ENCODE measurements at places on chromosomes 4 and X. TPM values are rescaled to one million over a fixed set of nuclear protein-coding genes. Genes with fewer than 3 reads are reported as not detected.

DNA sequence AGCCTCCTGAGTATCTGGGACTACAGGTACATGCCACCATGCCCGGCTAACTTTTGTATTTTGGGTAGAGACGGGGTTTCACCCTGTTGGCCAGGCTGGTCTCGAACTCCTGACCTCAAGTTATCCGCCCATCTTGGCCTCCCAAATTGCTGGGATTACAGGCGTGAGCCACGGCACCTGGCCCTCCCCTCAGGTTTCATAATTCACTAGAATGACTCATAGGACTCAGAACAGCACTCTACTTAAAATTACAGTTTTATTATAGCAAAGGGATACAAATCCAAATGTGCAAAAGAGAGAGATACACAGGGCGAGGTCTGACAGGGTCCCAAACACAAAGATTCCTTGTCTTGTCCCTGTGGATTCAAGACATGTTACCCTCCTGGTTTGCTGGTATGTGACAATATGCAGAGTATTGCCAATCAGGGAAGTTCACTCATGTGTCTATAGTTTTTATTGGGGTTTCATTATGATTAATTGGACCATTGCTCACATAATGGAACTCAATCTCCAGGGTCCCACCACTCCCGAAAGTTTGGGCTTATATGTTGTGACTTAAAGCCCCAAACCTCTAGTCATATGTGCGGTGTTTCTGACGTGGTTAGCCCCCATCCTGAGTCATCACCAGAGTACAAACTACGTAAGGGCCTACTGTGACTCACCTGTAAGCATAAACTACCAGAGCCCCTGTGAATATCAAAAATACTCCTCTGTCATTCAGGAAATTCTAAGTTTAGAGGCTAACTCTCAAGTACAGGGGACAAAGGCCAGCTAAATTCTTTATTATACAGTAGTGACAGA, 5.2 kb downstream of the YIPF6 start:
- DNase-seq, result no peak

The SGMS2 gene
- 11.7 TPM for polyA plus RNA-seq

The ZAR1 gene
- 0.10 TPM for polyA plus RNA-seq

- DNase-seq, result no peak
Measured at GRCh38 chr4:128904821-128905220, 95.3 kb downstream of the JADE1 start.

- peak; percentile 2 for DNase-seq
Measured at GRCh38 chr4:187576751-187577150, 418.8 kb upstream of the ZFP42 start.

- DNase-seq, result no peak
Measured at GRCh38 chr4:145189981-145190380, 9.6 kb upstream of the OTUD4 start.

- DNase-seq, result no peak
Measured at GRCh38 chrX:121389976-121390714, 342.7 kb downstream of the GLUD2 start.

DNA sequence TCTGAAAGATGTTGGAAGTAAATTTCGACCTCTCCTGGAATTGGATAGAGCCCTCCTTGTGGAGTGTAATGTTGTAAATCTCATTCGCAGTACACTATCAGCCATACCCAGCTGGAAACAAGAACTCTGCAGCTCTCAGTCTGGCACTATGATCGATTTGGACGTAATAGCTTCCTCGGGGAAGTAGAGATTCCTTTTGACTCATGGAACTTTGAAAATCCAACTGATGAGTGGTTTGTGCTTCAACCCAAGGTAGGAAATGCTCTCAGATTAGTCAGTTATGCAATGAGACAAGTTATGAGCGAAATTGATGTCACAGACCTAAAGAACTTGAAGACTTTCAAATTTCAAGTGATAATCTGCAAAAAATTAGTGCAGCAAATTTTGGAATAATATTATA, 103.9 kb downstream of the SYTL5 start:
- DNase-seq, result no peak

DNA sequence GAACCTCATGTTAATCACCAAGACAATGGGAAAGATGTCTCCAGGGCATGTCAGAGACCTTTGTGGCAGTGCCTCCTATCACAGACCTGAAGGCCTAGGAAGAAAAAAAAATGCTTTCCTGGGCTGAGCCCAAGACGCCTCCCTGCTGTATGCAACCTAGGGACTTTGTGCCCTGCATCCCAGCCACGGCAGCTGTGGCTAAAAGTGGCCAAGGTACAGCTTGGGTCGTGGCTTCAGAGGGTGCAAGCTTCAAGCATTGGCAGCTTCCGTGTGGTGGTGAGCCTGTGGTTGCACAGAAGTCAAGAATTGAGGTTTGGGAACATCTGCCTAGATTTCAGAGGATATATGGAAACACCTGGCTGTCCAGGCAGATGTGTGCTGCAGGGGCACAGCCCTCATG, 40.5 kb downstream of the SPANXN3 start:
- DNase-seq, result no peak

- no peak for DNase-seq
Measured at GRCh38 chr4:2363951-2364653, 54.3 kb downstream of the ZFYVE28 start.

The PDCL2 gene
- 0.53 TPM for polyA plus RNA-seq

DNA sequence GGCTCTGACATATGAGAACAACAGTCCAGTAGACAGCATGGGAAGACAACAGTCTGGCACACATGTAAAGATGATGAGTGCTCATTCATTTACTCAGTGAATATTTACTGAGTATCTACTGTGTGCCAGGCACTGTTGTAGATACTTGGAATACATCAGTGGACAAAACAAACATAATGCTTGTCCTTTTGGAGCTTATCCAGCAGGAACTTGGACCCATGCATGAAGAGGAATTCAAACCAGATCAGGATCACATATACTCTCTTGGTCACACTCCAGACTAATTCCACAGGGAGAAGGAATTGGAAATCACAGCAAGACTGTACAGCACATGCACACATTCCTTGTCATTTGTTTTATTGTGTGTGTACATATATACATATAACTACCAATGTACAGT, 217.6 kb upstream of the TTC29 start:
- no peak for DNase-seq

The DDX53 gene
- polyA plus RNA-seq, result not detected

GRCh38 chrX:72026341-72027023, 105.2 kb downstream of the RTL5 start:
- DNase-seq, result no peak

- no peak for DNase-seq
Measured at GRCh38 chr4:87916626-87917025, 58.9 kb upstream of the SPP1 start.

- DNase-seq, result no peak
Measured at GRCh38 chr4:94525993-94526728, 74.4 kb downstream of the PDLIM5 start.

DNA sequence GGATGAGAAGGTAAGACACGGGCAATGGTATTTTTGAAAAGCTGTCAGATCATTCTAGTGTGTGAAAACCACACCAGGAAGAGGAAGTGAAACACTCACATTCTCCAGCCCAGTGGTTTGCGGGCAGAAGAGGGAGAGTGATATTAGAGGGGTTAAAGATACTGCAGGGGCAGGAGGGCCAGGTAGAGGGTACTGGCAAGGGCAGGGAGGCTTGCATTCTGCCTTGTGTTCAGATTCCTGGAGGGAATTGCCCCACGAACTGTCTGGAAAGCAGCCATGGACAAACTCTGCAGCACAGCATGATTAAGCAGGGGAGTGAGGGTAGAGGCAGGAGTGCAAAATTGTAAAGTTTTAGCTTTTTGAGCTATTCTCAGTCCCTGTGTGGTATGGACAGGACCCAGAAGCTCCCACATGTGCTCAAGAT, 30.9 kb downstream of the NIPAL1 start:
- DNase-seq, result no peak

The MTMR1 gene
- 18.7 TPM for polyA plus RNA-seq

The PGRMC1 gene
- 158 TPM for polyA plus RNA-seq

The BEND2 gene
- 0.08 TPM for polyA plus RNA-seq

GRCh38 chrX:38315186-38315585, 12.1 kb downstream of the RPGR start:
- no peak for DNase-seq

- no peak for DNase-seq
Measured at GRCh38 chr4:176479767-176480166, 160.0 kb downstream of the SPCS3 start.

DNA sequence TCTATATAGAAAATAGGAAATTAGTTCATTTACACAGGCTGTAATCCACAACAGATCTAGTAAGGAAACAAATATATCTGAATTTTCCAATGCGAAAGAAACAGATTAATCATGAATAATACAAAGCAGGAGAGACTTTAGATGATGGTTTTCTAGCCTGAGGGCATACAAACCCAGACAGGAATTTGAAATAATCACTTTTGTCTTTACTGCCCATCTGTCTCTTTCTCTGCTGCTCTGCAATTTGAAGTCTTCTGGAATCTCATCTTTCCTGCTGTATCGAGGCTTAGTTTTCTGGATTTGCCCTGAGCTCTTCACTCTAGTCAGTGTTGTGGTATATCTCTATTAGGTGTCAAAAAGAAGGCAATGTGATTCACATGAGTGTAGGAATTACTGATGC, 711.8 kb upstream of the FAM241A start:
- no peak for DNase-seq

The GATA1 gene
- polyA plus RNA-seq, result 1.3 TPM

The SMIM10 gene
- polyA plus RNA-seq, result 6.1 TPM

The CTAG1B gene
- polyA plus RNA-seq, result not detected

- peak; percentile 36 for DNase-seq
Measured at GRCh38 chr4:36351082-36351666, 69.8 kb downstream of the DTHD1 start.

- DNase-seq, result no peak
Measured at GRCh38 chr4:2065106-2065930, 6.2 kb downstream of the NAT8L start.

- DNase-seq, result no peak
Measured at GRCh38 chr4:61614231-61614630, 414.1 kb downstream of the ADGRL3 start.

The ADGRL3 gene
- polyA plus RNA-seq, result 22.4 TPM

The SPRY1 gene
- 107 TPM for polyA plus RNA-seq

- DNase-seq, result no peak
Measured at GRCh38 chrX:24673424-24673823, 20.3 kb upstream of the POLA1 start.

GRCh38 chrX:70301716-70302115, 11.8 kb downstream of the KIF4A start:
- no peak for DNase-seq

GRCh38 chr4:84932462-84932861, 34.0 kb downstream of the WDFY3 start:
- DNase-seq, result no peak

The EFHC2 gene
- polyA plus RNA-seq, result 6.0 TPM

DNA sequence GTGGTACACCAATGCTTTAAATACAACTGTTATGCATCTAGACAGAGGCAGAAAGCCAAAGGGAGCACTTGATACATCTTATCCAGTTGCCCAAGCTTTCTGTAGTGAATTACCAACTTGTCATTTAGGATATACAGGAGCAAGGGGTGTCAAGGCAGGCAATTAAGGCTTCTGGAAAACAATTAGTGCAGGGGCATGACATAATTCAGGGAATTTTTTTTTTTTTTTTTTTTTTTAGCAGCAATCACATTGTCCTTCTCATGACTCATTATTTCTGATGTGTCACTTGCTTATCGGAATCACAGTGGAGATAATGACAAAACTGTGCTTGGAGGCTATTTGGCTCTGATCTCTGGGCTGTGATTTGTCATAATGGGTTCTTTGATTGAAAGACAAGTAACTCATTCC, 259.5 kb downstream of the ARHGAP24 start:
- DNase-seq, result no peak

- peak; percentile 24 for DNase-seq
Measured at GRCh38 chr4:20017777-20018115, 234.0 kb upstream of the SLIT2 start.

- DNase-seq, result no peak
Measured at GRCh38 chr4:58515226-58515625, 1405.0 kb upstream of the IGFBP7 start.

DNA sequence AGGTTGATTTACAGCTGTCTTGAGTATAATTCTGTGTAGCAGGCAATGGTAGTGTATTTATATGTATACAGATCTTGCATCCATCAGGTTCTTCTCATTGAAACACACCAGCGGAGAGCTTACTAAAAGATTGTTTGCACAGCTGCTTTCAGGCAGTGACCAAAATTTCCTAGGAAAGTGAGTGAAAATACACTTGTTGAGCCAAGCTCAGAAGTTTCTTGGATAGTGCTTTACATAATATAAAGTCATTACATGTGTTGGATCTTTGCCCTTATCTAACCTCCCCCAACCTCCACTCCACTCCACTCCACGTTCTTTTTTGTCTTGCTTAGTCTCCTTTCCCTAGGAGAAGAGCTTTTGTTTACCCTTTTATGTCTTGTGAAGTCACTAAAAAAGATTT, 34.1 kb downstream of the CNKSR2 start:
- DNase-seq, result no peak

DNA sequence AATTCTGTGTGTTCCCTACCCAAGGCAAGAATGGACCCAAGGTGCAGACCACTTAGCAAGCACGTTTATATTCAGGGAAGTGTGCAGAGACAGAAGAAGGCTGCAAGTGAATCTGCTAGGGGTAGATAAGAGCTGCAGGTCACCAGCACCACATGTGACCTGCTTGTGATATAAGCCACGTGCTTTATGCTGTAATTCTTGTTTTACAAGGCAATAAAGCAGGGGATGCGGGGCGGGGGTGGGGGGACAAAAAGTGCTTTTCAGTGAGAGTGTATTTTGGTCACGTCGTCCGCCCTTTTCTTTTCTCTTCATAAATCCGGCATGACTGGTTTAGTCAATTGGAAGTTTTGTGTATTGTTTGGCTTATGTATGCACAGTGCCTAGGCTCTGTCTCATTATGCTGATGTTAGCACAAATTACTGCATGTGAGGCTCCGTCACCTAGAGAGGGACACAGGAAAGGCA, 192.7 kb downstream of the RBMX2 start:
- no peak for DNase-seq

The PCYT1B gene
- 6.4 TPM for polyA plus RNA-seq

Measured in left lung (tissue), 14 donors.